ENCODE measurements at places on chromosomes 3 and 15. TPM values are rescaled to one million over a fixed set of nuclear protein-coding genes. Genes with fewer than 3 reads are reported as not detected.
A peak's percentile ranks its signal among the peaks of the same experiment; 100 is the strongest.

- no peak for DNase-seq
Observed at GRCh38 chr15:101813803-101814534, 2.0 kb downstream of the OR4F15 start.

GRCh38 chr3:32309654-32310242 is 71.3 kb downstream of the CMTM8 start:
- no peak for DNase-seq

DNA sequence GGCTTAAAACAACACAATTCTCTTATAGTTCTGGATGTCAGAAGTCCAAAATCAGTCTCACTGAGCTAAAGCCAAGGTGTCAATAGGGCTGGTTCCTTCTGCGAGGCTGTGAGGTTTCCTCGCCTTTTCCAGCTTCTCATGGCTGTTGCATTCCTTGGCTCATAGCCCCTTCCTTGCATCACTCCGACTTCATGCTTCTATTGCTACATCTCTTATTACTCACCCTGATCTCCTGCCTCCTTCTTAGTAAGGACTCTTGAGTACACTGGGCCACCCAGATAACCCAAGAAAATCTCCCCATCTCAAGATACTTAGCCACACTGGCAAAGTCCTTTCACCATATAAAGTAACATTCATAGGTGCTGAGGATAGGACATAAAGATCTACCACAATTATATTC is 193.9 kb downstream of the ADAMTS17 start:
- no peak for DNase-seq

GRCh38 chr15:79366691-79367090 is 55.8 kb downstream of the TMED3 start:
- DNase-seq, result no peak

DNA sequence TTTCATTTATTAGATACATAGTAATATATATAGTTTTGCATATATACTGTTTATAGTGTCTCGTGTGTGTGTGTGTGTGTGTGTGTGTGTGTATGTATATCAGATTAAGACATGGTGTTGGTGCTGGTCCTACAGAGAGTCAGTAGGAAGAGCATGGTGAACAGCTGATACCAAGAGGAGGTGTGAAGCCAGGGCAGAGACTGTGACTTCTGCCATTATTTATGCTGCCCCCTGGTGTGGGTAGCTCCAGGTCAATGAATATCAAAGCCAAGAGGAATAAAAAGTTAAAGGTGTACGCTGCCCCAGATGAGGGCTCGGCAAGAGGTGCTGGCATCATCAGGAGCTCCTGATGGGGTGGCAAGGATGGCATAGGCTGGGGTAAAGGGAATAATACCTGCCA is 299.5 kb upstream of the RASGRP1 start:
- DNase-seq, result no peak

DNA sequence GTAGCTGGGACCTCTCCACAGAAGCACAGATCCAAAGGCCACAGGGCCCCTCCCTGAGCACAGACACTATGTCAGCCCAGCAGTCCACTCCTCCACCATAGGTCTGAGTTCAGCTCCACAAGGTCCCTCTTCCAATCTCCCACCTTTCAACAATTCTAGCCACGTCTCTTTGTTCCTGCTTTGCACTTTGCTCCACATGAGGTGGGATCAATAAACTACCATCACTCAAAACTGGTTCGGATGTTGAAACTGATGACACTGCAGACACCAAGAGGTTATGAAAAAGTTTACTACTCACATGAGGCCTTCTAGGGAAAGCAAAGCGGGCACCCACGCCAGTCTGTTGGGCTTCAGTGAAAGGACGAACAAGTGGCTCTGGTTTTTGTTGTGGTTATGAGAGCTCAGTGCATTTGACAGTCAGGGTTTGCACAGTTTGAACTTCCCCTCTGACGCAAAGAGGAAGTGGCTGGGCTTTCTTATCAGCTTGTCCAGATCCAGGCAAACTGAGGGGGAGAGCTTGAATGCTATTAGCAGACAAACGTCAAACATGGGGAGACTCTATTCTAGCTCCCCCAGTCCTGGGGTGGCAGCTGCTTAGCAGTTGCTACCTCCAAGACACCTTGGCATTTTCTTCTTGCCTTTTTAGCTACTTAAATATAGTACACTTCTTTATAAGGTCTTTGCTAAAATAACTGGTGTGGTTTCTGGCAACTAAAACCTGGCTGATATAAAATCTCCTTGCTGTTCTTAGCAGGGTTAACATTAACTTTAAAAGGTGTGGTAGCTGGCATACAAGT is 37.8 kb downstream of the ZNF445 start:
- DNase-seq, result peak; percentile 20

GRCh38 chr3:183766745-183767606 is 58.4 kb downstream of the MAP6D1 start:
- peak; percentile 78 for DNase-seq

GRCh38 chr3:173988909-173989308 is 591.4 kb downstream of the NLGN1 start:
- no peak for DNase-seq

DNA sequence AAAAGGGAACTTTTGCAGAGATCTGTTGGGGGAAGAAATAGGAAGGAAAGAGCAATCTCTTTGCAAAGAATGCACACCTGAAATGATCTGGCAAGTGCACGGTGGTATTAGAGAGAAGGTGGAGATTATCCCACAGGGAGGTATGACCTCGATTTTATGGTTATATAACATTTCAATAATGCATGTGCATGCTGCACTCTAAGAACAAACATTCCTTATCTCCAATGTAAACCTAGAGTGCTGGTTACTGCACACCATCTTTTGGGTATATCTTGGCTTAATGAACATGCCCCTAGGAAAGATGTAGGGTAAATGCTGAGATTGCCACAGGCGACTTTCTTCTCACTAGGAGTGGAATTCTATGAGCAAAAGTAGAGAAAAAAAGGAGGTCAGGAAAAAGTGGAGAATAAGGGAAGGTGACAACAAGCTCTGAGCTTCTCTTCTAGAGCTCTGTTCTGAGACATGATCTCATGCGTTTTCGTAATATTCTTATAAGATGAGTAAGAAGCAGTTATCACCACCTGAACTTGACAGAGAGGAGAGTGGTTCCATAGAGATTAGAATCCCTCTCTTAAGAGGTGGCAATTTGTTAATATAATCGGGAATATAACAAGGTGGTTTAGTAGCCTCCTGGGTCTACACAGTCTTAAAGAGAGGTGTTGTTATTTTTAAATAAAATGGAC is 117.5 kb upstream of the TMC3 start:
- DNase-seq, result no peak

DNA sequence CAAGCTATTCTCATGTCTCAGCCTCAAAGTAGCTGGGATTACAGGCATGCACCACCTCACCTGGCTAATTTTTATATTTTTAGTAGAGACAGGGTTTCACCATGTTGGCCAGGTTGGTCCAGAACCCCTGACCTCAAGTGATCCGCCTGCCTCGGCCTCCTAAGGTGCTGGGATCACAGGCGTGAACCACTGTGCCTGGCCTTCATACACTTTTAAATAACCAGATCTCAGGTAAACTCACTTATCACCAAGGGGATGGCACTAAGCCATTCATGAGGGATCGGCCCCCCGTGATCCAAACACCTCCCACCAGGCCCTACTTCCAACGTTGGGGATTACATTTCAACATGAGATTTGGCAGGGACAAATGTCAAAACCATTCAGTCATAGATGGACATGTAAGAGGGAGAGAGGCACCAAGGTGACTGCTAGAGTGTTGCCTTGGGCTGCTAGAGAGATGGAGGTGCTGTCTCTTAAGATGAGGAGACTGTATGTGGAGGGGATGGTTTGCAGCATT is 13.3 kb upstream of the DOCK3 start:
- no peak for DNase-seq

Gene IQCF5
- not detected for total RNA-seq

Gene RARRES1
- total RNA-seq, result 67.9 TPM

Gene ZNF385D
- total RNA-seq, result 1.0 TPM

Gene ERC2
- total RNA-seq, result 2.7 TPM

Gene KBTBD13
- total RNA-seq, result 0.57 TPM

Gene CALML4
- total RNA-seq, result 18.8 TPM
